ENCODE measurements at places on chromosomes 16 and 17.

DNA sequence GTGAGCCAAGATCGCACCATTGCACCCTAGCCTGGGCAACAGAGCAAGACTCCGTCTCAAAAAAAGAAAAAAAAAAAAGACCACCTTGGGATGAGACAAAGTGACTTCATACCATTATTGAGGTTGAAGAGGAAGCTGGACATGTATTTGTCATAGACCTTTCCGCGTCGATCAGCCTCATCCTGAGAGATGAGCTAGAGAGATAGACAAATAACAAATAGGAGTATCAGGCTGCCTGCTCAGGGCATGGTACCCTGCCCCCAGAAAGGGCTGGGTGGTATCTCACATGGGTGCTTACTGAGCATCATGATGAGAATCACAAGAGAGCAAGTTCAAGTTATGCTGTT lies 22.1 kb downstream of the CNTNAP1 start:
- DNase-seq = peak; percentile 4

- DNase-seq = peak; percentile 58
Observed at GRCh38 chr17:47694581-47695428, 844 bp downstream of the TBKBP1 start.

- no peak for DNase-seq
Observed at GRCh38 chr17:13152501-13152900, 134.7 kb upstream of the ELAC2 start.

GRCh38 chr16:81832801-81833547 lies 53.9 kb downstream of the PLCG2 start:
- DNase-seq = no peak

DNA sequence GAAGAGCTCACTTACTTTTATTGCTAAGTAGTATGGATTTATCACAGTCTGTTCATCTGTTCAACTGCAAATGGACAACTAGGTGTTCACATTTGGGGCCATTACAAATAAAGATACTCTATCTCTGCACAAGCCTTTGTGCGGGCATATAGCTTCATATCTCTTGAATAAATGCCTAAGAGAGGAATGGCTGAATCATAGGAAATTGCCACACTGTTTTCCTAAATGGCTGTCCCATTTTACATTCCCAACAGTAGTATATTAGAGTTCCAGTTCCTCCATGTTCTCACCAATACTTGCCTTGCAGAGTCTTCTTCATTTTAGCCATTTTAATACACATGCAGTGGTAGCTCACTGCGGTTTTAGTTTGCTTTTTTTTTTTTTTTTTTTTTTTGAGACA lies 20.5 kb downstream of the NSMCE1 start:
- DNase-seq = no peak

GRCh38 chr17:352421-353212 lies at the start of gene RPH3AL:
TSS of gene RPH3AL (minus strand) at chr17:352807. CDS start at chr17:327543, 25,264 bp downstream.
- peak; percentile 39 for DNase-seq

GRCh38 chr17:64045176-64045575 lies 24.7 kb upstream of the ICAM2 start:
- DNase-seq = no peak

DNA sequence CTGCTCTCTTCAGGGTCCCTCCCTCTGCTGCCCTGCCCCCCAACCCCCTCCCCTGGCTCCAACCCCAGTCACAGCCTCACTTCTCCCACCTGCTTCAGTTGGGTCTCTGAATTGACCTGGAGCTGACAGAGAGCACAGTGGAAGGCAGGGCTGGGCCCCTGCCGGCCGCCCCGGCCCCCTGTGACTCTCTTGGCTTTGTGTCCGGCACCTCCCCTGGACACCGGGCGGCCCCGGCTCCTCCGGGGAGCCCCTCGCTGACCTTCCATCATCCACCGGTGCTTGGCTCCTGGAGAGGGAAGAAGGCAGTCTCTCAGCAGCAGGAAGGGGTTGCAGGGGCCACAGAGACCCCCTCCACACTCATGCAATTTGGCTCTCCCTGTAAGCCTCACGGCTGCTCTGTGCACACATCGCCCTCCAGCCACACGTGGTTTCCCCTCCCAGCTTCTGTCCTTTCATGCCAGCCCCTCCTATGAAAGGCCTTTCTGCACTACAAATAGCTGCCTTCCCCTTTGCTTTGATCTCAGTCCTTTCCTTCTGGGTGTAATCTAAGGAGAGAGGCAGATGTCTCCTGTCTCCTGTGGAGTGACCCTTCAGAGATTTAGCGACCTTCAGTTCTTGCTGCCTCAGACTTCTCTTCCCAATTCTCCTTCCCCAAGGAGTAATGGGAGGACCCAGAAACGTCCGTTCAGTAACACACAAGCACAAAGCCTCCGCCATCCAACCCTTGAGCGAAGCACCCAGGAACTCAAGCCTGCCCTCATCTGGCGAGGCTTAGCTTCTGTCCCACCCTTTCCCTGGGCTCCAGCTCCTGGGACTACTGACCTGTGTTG lies 8.3 kb downstream of the NKIRAS2 start:
- DNase-seq = no peak

DNA sequence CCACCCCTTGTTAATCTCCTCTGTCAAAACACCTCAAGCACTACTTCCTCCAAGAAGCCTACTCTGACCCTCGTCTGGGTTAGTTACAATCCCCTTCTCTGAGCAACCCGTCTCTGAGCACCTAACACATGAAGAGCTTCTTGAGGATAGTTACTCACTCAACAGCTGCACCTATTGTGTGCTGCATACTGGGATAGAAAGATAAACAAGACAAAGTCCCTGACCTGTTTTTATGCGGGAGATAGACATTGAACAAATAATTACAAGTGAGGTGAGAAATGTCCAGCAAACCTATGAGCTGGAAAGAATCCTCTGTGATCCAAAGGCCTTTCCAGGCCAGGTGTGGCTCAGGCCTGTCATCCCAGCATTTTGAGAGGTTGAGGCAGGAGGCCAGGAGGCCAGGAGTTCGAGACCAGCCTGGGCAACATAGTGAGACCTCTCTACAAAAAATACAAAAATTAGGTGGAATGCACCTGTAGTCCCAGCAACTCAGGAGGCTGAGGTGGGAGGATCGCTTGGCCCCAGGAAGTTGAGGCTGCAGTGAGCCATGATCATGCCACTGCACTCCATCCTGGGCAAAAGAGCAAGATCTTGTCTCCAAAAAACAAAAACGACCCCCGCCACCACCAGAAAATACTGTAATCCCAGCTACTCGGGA lies 5.5 kb upstream of the ZNF771 start:
- no peak for DNase-seq

- DNase-seq = no peak
Observed at GRCh38 chr17:19399750-19400450, 11.1 kb upstream of the RNF112 start.

DNA sequence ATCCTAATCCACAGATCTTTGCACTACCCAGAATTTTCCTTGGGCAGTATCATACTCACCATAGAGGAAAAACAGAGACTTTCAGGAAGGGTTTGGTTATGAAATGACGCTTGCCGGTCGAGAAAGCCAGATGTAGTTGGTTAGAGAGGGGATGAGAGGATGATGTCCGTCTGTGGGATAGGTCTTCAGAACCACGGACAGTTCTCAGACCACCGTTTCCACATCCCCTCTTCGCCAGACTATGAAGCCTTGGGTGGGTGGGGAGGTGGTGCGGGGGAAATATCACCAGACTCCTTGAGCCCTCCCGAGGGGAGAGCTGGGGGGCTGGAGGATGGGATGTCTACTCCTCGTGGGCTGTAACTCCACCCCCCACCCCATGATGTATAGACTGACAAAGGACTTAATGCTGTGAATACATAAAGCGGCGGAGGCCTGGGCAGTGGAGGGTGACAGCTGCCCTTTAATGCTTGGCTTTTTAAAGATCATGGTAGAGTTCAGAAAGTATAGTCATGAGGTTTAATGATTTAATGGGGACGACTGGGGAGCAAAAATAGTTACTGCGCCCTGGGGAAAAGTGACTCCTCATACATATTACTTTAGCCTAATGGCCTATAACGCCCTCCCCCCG lies 96.6 kb downstream of the MRM1 start:
- no peak for DNase-seq

DNA sequence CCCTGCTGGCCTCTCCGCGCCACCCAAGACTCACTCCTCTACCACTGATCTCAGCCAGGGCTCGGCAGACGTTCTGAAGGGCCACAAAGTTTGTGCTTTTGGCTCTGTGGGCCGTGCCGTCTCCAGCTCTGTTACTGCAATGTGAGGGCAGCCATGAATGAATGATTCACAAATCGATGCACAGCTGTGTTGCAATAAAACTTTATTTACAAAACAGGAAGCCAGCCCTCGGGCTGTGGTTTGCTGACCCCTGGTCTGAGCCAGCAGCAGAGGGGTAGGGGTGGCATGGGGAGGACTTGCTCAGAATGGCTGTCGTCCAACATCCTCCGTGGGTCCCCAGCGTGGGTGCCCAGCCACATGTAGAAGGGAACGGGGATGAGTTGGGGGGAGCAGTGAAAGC lies 63.0 kb upstream of the PVALEF start:
- no peak for DNase-seq

- DNase-seq = no peak
Observed at GRCh38 chr16:75080205-75081029, 36.2 kb downstream of the LDHD start.

GRCh38 chr17:8556074-8556473 lies 74.5 kb downstream of the MYH10 start:
- no peak for DNase-seq

- no peak for DNase-seq
Observed at GRCh38 chr17:57931488-57932137, 23.6 kb downstream of the CUEDC1 start.

DNA sequence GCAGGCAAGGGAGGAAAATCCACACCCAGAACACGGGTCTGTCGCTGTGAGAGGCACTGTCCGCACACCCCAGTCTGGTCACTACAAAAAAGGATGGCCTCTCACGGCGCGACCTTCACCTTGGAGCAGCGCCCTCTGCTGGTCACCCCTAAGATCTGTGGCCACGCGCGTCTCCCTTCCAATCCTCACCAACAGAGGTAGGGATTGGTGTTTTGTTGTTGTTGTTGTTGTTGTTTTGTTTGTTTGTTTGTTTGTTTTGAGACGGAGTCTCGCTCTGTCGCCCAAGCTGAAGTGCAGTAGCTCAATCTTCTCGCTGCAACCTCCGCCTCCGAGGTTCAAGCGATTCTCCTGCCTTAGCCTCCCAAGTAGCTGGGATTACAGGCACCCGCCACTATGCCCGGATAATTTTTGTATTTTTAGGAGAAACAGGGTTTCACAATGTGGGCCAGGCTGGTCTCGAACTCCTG lies 15.0 kb upstream of the C17orf58 start:
- DNase-seq = no peak

DNA sequence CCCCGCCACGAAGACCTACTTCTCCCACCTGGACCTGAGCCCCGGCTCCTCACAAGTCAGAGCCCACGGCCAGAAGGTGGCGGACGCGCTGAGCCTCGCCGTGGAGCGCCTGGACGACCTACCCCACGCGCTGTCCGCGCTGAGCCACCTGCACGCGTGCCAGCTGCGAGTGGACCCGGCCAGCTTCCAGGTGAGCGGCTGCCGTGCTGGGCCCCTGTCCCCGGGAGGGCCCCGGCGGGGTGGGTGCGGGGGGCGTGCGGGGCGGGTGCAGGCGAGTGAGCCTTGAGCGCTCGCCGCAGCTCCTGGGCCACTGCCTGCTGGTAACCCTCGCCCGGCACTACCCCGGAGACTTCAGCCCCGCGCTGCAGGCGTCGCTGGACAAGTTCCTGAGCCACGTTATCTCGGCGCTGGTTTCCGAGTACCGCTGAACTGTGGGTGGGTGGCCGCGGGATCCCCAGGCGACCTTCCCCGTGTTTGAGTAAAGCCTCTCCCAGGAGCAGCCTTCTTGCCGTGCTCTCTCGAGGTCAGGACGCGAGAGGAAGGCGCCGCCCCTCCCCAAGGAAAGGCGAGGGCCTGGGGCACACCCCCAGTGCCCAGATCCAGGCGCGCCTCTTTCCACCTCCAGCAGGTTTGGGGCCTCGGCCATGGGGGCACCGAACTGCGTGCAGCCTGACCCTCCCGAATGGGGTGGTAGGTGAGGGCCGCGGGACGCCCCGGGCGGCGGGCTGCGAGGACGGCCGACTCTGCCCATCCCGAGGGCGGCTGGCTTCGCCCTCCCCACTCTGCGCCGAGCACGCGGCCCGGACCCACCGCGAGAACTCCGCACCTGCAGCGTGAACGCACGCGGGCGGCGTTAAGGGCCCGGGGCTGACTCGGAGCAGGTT lies 664 bp downstream of the HBQ1 start:
- DNase-seq = peak; percentile 81

DNA sequence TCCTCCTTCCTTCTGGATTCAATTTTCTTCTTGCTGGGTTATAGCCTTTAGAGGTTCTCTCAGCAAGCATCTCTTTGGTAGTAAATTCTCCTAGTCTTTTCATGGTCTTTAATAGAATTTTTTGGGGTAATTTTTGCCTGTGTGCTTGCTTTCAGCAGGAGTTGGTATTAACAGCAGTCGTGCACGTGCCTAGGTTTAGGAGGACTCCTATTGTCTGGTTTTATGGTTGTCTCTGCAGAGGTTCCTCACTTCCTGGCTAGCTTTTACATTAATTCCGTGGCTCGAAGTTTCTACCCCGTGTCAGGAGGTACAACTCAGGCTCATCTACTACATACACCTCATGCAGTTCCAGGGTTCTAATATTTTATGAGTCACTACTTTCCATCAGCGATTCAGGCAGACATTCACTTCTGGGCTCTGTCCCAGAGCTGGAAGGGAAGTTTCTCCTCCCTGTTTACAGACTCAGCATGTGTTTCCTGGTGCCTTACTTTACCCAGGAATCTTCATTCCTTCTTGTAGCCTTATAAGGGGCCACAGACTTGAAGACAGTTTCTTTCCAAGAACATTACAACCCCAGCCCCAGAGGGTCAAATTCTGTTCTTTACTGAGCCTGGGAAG lies 643.6 kb downstream of the HS3ST4 start:
- no peak for DNase-seq

GRCh38 chr16:68760671-68761275 lies 23.7 kb downstream of the CDH1 start:
- no peak for DNase-seq

DNA sequence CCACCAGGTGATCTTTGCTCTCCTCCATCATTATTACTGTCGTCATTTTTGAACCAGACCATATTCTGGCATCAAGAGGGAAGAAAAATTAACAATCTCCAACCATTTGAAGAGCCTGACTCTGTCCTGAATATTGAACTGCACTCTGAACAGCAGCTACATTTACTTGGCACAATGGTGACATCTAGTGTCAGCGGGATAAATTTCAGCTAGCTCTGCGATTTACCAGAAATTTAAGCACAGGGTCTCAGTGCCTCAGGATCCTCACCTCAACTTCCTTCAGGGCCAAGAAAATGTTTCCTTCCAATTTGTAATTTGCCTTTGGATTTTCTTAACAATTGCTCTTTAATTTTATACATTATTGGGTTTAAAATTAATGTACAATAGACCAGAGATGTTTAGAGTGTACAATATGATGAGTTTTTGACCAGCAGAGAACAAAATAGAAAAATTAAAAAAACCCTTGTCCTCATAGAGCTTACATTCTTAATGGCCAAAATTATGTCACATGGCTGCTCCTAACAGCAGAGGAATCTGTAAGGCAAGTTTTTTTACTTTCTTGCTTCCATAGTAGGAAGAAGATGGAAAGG lies 10.7 kb upstream of the ZNF19 start:
- no peak for DNase-seq

DNA sequence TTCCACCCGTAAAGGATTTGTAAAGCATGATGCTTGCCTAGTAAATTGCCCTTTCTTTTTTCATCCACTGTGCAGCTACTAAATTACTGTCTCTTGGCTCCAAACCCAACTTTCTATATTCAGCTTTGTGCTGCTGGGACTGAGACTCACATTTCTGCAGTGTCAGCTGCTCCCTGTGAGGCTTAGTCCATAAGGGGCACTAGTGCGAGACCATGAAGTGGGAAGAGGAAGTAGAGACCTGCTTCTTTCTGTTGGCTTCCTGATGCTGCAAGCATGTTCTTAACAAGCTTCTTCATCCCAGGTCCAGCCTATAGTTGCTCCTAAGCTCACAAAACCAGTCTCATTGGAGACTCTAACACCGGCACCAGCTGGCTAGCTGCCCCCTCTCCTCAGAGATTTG lies 74.9 kb upstream of the HS3ST2 start:
- DNase-seq = no peak

Measured in tibial artery (tissue), 4 donors.